HTR-8/SVneo (cell line): ENCODE measurements at places on chromosomes 12 and 14.

- no peak for DNase-seq
Observed at GRCh38 chr14:36516719-36517241, 3.3 kb downstream of the NKX2-1 start.

- DNase-seq, result no peak
Observed at GRCh38 chr12:6340745-6341416, 995 bp downstream of the TNFRSF1A start.

DNA sequence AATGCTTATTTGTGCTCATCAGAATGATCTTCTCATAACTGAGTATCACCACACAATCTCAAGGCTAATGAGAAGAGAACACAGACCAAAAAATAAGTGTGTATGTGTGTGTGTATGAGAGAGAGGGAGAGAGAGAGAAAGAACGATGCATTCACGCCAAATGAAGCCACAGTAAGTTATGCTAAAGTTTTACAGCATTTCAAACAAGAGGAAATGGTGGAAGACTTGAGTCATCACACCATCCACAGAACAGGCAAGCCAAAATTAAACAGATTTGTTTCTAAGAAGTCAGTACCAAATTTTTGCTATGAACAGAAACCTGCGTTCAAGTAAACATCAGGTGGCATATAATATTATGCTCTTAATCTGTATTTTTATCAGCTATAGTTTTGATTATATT, 141.2 kb downstream of the MED13L start:
- DNase-seq, result no peak

DNA sequence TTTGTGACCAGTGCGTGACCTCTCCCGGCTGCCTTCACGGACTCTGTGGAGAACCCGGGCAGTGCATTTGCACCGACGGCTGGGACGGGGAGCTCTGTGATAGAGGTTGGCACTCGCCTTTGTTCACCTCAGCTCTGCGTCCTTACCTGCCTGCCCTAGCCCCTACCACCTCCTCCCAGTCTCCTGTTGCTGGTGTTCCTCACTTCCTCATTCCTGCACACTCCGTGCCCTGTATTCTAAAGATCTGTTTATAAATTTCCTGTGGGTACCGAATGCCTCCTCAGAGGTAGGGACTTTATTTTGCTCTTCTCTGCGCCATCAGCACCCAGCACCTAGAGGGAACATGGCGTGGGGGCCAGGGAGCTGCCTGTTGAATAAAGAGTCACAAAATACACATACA, 2.3 kb downstream of the DLK1 start:
- no peak for DNase-seq

DNA sequence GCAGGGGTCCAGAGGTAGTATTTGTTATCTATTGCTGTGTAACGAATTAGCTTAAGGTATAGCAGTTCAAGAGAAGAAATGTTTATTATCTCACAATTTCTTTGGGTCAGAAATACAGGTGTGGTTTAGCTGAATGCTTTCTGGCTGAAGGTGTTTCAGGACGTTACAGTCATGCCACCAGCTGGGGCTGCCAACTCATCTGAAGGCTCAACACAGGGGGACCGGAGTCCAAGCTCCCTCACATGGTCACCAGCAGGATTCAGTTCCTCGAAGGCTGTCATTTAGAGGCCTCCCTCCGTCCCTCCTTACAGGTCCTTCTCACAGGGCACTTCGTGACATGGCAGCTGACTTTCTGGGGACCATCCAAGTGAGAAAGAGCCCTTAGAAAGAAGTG, 37.5 kb upstream of the SINHCAF start:
- no peak for DNase-seq
